ENCODE measurements at places on chromosomes 3 and 15.

GRCh38 chr3:51350751-51351150 lies 34.3 kb upstream of the MANF start:
- DNase-seq: no peak

DNA sequence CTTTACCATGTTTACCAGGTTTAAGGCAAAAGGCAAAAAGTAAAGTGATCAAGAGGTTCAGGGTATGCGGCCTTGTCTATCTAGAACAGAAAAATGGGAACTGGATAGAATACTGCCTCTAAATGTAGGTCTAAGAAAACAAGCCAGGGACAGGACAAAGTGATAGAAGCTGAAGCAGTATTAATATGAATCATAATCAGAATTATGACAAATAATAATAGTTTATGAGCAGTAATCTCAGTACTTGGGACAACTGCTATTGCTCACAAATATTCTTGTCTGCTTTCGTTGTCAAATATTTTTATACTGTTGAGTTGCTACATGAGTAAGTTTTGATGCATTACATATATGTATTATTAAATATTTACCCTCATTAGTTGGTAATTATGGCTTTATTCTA lies 356.9 kb upstream of the RBMS3 start:
- no peak for DNase-seq

GRCh38 chr3:187986514-187986934 lies 167.4 kb upstream of the LPP start:
- no peak for DNase-seq

DNA sequence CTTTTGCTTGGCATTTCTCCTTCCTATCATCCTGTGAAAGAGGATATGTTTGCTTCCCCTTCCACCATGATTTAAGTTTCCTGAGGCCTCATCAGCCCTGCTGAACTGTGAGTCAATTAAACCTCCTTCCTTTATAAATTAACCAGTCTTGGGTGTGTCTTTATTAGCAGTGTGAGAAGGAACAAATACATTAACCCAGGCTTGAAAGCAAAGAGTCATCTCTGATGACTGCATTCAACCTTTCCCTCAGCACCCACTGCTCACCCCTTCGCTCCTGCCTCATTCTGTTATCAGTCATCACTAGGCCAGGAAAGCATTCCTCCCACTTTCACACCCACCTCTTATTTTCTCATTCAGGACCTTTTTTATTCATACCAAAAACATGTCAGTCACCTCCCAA lies 59.6 kb upstream of the CASR start:
- DNase-seq: no peak

All from T-helper 2 cell (primary cell).